Colonic mucosa (tissue), 4 donors: ENCODE measurements at places on chromosomes 6 and 20. TPM values are rescaled to one million over a fixed set of nuclear protein-coding genes. Genes with fewer than 3 reads are reported as not detected.

Gene NRN1
- total RNA-seq: 4.5 TPM

GRCh38 chr6:127880429-127880828, 20.4 kb downstream of the THEMIS start:
- no peaks in the 10 kb centered on the region for H3K4me1 ChIP-seq
- H3K27ac ChIP-seq: no peak overlapping the region

- H3K4me3 ChIP-seq: no peak overlapping the region
- H3K4me1 ChIP-seq: peaks cover 5% of the 10 kb centered on the region
- H3K27me3 ChIP-seq: no peaks in the 10 kb centered on the region
- H3K27ac ChIP-seq: no peak overlapping the region
- H3K36me3 ChIP-seq: no peaks in the 10 kb centered on the region
These were observed 142.8 kb downstream of the DLL1 start for GRCh38 chr6:170147832-170148708.

- no peaks in the 10 kb centered on the region for H3K27me3 ChIP-seq
- no peaks in the 10 kb centered on the region for H3K4me1 ChIP-seq
- no peaks in the 10 kb centered on the region for H3K36me3 ChIP-seq
These were observed 245.3 kb upstream of the HSF2 start for GRCh38 chr6:122154155-122154554.
